ENCODE measurements at places on chromosomes 6 and 20. TPM values are rescaled to one million over a fixed set of nuclear protein-coding genes. Genes with fewer than 3 reads are reported as not detected.

DNA sequence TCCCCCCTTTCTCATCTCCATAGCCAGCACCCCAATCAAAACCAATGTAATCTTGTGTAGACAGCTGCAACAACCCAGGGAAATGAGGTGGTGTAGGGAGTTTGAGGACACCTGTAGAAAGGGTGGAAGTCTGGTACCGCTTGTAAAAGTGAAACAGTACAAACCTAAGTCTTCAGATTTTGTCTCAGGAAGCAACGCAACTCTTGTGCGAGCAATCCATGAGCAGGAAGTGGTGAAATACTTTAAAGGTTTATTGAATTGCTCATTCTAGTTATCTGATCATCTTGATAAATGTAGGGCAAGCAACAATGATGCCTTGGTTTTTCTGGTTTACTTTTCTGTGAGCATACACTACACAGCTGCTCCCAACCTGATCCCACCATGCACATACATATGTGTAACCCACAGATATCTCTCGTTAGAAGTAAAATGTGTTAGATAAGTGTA is 71.1 kb upstream of the THEMIS start:
- DNase-seq, result no peak

DNA sequence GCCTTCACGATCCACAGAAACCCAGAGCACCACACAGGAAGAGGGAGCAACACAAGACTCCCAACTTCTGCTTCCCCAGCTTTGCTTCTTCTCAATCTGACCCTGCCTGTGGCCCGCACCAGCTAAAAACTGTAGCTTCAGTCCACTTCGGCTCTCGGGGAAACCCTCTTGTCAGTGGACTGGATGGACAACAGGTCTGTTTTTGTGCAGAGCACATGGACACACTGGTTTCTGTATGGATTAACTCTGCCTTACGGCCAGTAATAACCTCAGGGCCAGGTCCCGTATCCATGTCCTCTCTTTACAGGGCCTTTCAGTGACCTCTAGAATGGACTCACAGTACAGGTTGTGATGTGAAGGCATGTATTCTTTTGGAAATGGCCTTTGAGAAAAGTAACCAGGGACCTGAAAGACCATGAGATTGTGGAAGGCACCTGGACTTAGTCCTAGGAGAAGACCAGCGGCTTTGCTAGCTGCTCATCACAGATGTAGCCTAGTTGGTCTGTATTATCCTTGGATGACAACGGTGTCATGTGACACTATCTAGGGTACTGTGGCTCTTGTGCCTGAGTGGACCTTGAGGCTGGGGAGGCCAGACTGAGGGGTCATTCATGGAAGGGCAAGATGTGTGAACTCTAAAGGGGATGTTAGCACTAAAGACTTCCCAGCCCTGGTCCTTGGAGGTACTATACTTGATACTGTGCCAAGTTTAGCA is 5.8 kb downstream of the POLR1C start:
- no peak for DNase-seq

DNA sequence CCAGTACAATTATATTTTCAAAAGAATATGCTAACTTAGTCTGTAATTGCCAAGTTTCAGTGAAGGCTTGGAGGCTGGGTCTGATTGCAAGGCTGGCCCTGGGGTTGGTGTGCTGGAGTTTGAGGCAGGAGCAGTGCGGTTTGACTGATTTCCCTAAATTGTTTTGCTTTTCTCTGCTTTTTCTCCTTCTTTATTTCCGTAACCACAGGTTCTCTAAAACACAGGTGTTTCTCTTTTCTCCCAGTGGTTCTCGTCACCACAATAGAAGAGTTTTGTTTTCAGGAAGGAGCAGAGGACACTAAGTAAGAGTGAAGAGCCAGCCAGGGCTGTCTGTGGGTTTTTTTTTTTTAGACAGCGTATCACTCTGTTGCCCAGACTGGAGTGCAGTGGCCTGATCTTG is 8.2 kb upstream of the SNX9 start:
- no peak for DNase-seq

GRCh38 chr6:24990944-24991809 is 55.4 kb upstream of the RIPOR2 start:
- DNase-seq, result no peak

DNA sequence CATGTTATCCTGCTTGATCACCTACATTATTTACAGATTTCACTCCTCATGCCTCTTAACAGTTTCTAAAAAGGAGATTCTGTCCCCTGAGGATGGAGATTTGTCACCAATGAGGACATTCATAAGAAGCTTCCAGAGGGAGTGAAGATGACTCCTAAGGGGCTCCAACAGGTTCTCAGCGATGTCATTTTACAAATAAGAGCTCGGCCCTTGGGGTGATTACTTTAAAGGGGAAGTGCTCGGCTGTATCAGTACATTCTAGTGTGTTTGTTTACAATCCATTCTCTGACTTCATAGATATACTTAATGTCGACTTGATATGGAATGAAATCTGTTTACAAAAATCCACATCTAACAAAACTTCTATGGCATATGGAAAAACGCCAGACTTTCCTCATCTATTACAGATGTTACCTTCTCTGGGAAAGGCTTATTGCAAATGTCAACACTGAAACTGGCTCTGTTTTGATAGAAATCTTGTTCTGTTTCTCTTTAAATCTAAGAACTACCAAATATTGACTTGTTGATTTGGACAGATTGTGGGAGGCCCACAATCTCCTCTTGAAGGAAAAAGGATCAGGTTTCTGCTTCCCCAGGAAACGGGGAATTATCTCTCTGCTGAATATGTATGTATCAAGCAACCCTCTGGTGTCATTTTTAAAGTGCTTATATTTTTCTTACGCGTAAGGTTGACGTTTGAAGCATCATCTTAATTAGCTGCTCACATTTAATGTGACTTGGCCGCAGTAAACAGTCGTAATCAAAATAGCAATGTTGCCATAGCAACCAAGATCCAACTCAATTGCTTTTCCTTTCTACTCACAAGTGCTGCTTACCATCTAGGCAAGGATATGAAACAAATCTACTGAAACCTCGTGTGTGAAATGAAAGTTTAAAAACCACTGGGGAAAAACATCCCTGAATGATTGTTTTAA is 95.7 kb downstream of the SHLD1 start:
- DNase-seq, result no peak

DNA sequence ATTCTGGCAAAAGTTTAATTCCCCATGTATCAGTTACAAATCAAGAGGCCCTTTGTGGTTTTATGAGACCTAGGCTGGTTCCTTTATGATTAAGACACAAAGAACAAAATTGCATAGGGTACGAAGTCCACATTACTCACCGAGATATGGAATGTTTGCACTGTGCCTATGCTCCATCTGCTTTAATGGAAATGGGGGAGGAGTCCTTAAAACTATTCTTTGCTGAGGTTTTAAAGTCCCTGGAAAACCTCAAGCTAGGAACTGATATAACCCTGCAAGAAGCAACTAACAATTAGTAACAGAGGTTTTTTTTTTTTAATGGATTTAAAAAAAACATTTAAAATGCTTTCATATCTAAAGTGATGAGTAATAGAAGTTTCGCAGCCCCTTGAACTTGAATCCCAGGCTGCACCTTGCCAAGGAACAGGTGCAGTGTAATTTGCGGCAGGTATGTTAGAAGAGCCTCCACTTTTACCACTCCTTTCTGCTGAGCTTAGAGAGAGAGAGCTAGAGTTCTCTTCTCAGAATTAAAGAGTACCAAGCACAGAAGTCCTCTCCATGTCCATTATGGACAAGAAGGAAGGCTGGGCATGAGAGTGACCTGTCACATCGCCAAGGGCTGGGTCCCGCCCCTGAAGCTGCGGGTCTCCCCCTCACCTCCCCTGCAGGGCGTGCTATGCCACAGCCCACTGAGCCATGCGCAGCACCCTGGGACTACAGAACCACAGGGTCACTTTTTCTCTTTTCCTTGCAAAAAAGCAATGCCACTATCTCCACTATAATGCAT is 2.3 kb downstream of the SERPINB1 start:
- peak; percentile 20 for DNase-seq

- DNase-seq, result no peak
Measured at GRCh38 chr6:4727671-4728435, 48.4 kb upstream of the CDYL start.

Gene MSH5
- total RNA-seq, result 0.44 TPM

DNA sequence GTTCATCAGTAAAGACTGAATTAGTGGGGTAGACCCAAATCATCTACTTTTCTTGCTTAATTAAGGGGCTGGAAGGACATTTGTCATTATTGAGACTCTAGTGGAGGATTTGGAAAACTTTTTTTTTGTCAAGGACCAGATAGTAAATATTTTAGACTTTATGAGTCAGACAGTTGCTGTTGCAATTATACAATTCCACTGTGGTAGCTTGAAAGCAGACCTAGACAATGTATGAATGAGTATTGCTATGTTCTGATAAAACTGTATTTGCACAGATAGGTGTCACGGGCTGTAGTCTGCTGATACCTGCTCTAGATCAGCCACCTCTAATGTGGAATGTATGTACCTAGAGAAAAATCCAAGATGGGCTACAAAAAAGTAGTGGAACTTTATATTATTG is 175.0 kb downstream of the CARMIL1 start:
- no peak for DNase-seq

Data from heart left ventricle (tissue), 16 donors.